ENCODE measurements at places on chromosomes 5 and 9.

- DNase-seq, result no peak
These were observed 106.8 kb upstream of the FBN2 start for GRCh38 chr5:128644863-128645262.

DNA sequence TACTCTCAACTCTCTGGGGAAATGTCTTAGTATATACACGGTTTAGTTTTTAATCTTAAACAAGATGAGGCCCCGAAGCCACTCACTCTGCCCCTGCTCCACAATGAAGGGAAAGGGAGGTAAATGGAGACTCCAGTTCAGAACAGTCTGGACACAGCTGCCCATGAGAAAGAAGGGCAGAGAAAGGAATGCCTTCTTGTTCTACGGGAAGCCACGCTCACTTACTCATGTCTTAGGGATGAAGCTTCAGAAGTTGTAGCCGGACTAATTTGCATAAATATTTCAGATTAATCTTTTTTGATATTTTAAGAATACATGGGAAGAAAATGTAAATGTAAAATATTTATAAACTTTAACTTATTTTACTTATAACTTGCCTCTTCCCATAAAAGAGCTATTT is 94.0 kb downstream of the COL23A1 start:
- no peak for DNase-seq

GRCh38 chr5:169538944-169539343 is 44.6 kb upstream of the SPDL1 start:
- DNase-seq, result no peak

- no peak for DNase-seq
These were observed 116.9 kb upstream of the ARRDC3 start for GRCh38 chr5:91499943-91500531.

GRCh38 chr5:160181965-160182622 is 47.2 kb upstream of the FABP6 start:
- DNase-seq, result no peak

DNA sequence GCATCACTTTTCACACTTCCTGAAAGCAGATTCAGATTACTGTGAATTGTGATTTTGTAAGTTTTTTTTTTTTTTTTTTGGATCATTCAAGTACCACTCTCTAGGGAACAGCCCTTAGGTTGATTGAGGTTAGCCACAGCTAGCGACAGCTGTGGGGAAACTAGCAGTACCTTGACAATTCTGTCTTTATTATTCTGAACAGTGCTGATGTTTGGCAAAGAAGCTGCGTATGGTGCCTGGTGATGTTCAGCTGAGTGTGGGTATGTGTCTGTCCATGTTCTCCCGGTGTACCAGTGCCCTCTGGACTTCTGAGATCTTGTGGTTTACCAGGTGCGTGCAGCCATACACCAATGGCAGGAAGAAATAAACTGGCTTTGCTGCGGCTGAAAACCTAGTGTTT is 117.3 kb upstream of the PLPPR1 start:
- DNase-seq, result no peak
